Sigmoid colon (tissue), 7 donors: ENCODE measurements at places on chromosomes 12 and 14. TPM values are rescaled to one million over a fixed set of nuclear protein-coding genes. Genes with fewer than 3 reads are reported as not detected.

GRCh38 chr12:66312189-66312588 is 9.9 kb downstream of the HELB start:
- no peak for DNase-seq

Gene C12orf54
- not detected for total RNA-seq

- no peak for DNase-seq
Observed at GRCh38 chr12:3204143-3204542, 127.0 kb downstream of the TSPAN9 start.

DNA sequence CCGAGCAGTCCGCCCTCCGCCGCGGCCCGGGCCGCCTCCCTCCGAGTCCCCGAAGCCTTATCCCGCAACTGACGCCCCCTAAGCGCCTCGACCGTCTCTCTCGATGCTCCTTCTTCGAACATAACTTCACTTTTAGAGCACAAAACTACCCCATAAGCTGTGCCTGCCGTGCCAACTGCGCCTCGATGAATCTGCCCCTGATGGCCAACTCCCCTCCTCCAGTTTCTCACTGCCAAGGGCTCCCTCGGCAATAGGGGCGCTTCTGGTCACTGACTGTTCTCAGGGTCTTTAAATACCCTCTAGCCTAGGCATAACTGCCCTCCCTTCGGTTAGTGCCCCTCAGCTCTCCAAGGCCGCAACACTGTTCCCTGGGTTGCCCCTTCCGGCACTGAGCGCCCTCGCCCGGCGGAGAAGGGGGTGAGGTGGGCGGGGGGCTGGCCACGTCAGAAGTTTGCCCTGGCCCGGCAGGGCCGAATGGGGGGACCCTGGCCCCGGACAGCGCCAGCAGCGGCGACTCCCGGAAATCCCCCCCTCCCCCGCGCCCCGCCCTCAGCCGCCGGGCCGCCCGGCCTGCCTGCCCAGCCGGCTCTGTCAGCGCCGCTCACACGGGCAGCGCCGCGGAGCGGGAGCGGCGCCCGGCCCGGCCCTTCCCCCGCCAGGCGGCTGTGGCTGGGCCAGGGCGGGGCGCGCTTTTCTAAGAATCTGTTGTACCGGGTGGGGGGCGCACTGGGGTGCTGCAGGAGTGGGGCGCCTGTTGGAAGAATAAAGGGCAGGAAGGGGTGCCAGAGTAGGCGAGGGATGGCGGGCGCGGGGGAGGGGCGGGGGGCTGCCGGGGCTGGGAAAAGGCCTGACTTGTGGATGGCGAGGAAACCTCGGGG is 10.6 kb downstream of the RARG start:
- DNase-seq, result peak; percentile 85

- no peak for DNase-seq
Observed at GRCh38 chr14:103775506-103775905, 59.9 kb downstream of the ZFYVE21 start.

- DNase-seq, result no peak
Observed at GRCh38 chr12:130461839-130462557, 124.3 kb downstream of the PIWIL1 start.
